ENCODE measurements at places on chromosomes 1 and 21. TPM values are rescaled to one million over a fixed set of nuclear protein-coding genes. Genes with fewer than 3 reads are reported as not detected.

DNA sequence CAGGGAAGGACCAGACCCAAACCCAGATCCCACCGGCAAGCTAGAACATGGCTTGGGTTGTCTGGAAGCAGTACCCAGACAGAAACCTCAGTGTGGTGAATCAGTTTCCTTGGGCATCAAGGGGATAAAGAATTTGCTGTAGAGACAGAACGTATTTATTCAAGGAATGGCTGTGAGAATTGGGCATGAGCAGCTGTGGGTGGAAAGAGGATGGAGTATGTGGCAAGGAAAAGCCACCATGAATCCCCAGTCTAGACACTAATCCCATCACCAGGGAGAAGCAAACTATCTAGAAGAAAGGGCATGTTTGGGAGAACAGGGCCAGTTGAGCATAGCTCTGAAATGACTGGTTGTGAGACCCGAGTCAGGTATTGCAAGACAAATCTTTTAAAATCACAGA lies 109.2 kb downstream of the TOMM20 start:
- H3K36me3 ChIP-seq: no peaks in the 10 kb centered on the region
- peaks cover 72% of the 10 kb centered on the region for H3K4me1 ChIP-seq
- peak; percentile 62 for DNase-seq
- H3K4me3 ChIP-seq: no peak overlapping the region
- H3K27ac ChIP-seq: peak overlapping the region; percentile 74
- no peaks in the 10 kb centered on the region for H3K27me3 ChIP-seq

The SYCP1 gene
- not detected for total RNA-seq

The CFAP107 gene
- not detected for total RNA-seq

The OVAAL gene
- not detected for total RNA-seq

GRCh38 chr1:179935909-179936496 lies 18.6 kb upstream of the CEP350 start:
- H3K36me3 ChIP-seq: no peaks in the 10 kb centered on the region
- H3K4me1 ChIP-seq: peaks cover 37% of the 10 kb centered on the region
- no peak overlapping the region for H3K4me3 ChIP-seq
- H3K27me3 ChIP-seq: no peaks in the 10 kb centered on the region
- H3K27ac ChIP-seq: peak overlapping the region; percentile 14

- H3K4me3 ChIP-seq: no peak overlapping the region
- H3K4me1 ChIP-seq: peaks cover 8% of the 10 kb centered on the region
- H3K27me3 ChIP-seq: no peaks in the 10 kb centered on the region
- no peak for DNase-seq
These were observed 179.6 kb downstream of the LMO4 start for GRCh38 chr1:87508247-87508787.

DNA sequence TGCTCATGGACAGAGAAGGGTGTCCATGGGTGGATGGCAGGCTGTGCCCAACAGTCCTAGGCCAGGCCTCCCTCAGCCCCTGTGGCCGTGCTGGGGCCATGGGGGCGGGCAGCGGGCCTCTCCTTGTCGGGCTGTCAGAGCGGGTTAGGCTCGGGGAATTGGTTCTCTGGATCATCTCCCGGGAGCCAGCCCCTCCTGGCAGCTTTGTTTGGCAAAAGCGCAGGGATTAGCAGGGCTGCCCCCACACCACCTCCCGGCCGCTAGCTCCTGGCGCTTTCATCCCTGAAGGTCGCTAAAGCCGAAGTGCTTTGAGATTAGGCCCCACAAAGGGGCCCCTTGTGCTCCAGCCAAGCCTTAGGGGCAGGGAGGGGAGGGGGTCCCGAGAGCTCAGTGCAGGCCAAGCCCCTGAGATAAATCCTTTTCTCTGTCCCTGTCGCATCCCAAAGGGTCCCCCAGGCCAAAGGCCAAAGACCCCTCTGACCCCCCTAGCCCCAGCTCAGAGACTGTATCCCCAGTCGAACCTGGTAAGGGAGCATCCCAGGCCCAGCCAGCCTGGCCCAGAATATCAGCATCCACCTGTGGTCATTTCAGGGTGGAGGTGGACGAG lies 9.8 kb upstream of the DMBX1 start:
- H3K4me1 ChIP-seq: no peaks in the 10 kb centered on the region
- H3K27me3 ChIP-seq: peaks cover 40% of the 10 kb centered on the region
- no peak overlapping the region for H3K27ac ChIP-seq
- H3K4me3 ChIP-seq: no peak overlapping the region

DNA sequence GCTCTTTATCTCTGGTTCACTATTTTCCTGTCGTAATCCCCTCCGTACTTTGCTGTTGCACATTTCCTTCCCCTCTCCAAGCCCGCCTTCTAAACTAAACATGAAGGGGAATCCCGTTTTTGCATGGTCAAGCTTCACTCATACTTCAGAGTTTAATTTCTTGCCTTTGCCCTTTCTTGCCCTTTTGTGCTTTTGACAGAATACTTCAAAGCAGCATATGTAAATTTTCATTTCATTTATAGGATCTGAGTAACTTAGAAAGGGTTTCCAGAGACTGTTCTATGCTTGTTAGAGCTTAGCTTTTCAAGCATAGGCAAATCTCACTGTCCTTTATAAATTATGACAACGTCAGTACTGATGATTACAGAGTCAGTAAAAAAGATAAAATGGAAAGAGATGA lies 27.7 kb downstream of the SPATA45 start:
- DNase-seq: no peak
- no peak overlapping the region for H3K4me3 ChIP-seq
- H3K27me3 ChIP-seq: no peaks in the 10 kb centered on the region
- H3K27ac ChIP-seq: no peak overlapping the region
- no peaks in the 10 kb centered on the region for H3K4me1 ChIP-seq

- no peaks in the 10 kb centered on the region for H3K27me3 ChIP-seq
- H3K4me3 ChIP-seq: no peak overlapping the region
- DNase-seq: no peak
- peaks cover 2% of the 10 kb centered on the region for H3K36me3 ChIP-seq
- no peak overlapping the region for H3K27ac ChIP-seq
These were observed 28.4 kb downstream of the SLC27A3 start for GRCh38 chr1:153803470-153804056.

DNA sequence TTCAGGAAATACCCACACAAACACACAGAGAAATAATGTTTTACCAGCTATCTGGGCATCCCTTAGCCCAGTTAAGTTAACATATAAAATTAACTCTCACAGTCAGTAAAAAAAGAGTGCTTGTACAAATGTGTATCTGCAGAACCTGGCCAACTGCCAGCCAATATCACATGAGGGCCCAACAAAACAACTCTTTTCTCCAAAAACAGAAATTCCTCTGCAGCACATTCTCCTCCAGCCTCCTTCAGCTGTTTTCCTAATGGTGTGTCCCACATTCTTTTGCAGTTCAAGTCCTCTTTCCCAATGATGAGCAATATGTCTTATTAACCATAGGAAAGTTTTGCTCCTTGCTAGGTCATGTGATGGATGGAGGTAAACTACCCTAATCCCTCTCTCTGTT lies 75.5 kb downstream of the LRRC7 start:
- no peak overlapping the region for H3K4me3 ChIP-seq
- DNase-seq: no peak
- no peaks in the 10 kb centered on the region for H3K36me3 ChIP-seq
- H3K4me1 ChIP-seq: peaks cover 1% of the 10 kb centered on the region
- H3K27me3 ChIP-seq: no peaks in the 10 kb centered on the region

GRCh38 chr1:9004031-9004699 lies 22.1 kb downstream of the SLC2A7 start:
- H3K4me3 ChIP-seq: no peak overlapping the region
- H3K27ac ChIP-seq: no peak overlapping the region
- 0 out of 2 replicates have a peak, but pooled peaks cover 3% of the 10 kb centered on the region for H3K27me3 ChIP-seq
- H3K36me3 ChIP-seq: no peaks in the 10 kb centered on the region

The DPT gene
- not detected for total RNA-seq

- no peak overlapping the region for H3K4me3 ChIP-seq
- no peaks in the 10 kb centered on the region for H3K36me3 ChIP-seq
- no peaks in the 10 kb centered on the region for H3K27me3 ChIP-seq
- no peak overlapping the region for H3K27ac ChIP-seq
- DNase-seq: no peak
These were observed 129.6 kb downstream of the LRRC40 start for GRCh38 chr1:70075761-70076160.

DNA sequence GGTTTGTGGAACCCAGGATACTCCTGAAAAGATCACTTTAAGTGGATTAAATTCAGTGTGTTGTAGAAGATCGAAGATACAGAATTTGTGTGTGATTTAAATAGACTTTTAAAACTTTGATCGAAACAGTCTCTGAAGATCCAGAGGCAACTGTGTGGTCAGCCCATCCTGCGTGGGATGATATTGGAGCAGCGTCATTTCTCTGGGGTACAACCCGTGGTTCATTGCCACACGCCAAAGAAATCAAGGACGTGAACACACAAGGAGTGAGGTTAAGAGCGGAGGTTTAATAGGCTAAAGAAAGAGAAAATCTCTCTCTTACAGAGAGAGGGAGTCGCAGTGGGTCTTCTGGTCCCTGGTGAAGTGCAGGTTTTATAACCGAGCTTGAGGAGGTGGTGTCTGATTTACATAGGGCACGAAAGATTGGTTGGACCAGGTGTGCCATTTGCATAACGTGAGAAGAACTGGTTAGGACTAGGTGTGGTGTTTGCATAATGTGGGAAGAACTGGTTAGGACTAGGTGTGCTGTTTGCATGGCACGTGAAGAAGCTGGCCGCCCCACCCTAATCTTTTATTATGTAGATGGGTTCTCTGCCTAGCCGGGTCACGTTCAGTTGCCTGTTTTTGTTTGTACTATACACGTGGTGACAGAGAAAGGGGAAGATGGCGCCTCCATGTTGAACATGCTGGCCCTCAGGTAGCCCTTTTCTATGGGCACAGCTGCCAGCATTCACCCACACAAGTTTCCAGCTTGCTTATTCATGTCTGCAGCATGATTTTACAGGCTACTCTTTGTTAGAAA lies 82.3 kb downstream of the ADSS2 start:
- no peak overlapping the region for H3K27ac ChIP-seq
- no peak for DNase-seq
- no peaks in the 10 kb centered on the region for H3K27me3 ChIP-seq
- no peak overlapping the region for H3K4me3 ChIP-seq

GRCh38 chr1:222987674-222988076 lies 155.4 kb downstream of the TLR5 start:
- no peaks in the 10 kb centered on the region for H3K27me3 ChIP-seq
- H3K27ac ChIP-seq: no peak overlapping the region
- no peaks in the 10 kb centered on the region for H3K4me1 ChIP-seq
- no peak for DNase-seq

GRCh38 chr1:80566867-80567266 lies 1233.9 kb upstream of the ADGRL2 start:
- H3K36me3 ChIP-seq: no peaks in the 10 kb centered on the region
- no peak overlapping the region for H3K4me3 ChIP-seq
- H3K27me3 ChIP-seq: no peaks in the 10 kb centered on the region
- no peak overlapping the region for H3K27ac ChIP-seq

- peak overlapping the region; percentile 29 for H3K27ac ChIP-seq
- H3K4me3 ChIP-seq: no peak overlapping the region
- no peaks in the 10 kb centered on the region for H3K27me3 ChIP-seq
- peaks cover 13% of the 10 kb centered on the region for H3K4me1 ChIP-seq
- DNase-seq: peak; percentile 17
- peaks cover 85% of the 10 kb centered on the region for H3K36me3 ChIP-seq
These were observed 43.1 kb downstream of the TP53BP2 start for GRCh38 chr1:223802602-223803001.

The SERPINC1 gene
- total RNA-seq: 0.22 TPM

The NHLH1 gene
- total RNA-seq: 1.4 TPM

The PTTG1IP gene
- total RNA-seq: 195 TPM

DNA sequence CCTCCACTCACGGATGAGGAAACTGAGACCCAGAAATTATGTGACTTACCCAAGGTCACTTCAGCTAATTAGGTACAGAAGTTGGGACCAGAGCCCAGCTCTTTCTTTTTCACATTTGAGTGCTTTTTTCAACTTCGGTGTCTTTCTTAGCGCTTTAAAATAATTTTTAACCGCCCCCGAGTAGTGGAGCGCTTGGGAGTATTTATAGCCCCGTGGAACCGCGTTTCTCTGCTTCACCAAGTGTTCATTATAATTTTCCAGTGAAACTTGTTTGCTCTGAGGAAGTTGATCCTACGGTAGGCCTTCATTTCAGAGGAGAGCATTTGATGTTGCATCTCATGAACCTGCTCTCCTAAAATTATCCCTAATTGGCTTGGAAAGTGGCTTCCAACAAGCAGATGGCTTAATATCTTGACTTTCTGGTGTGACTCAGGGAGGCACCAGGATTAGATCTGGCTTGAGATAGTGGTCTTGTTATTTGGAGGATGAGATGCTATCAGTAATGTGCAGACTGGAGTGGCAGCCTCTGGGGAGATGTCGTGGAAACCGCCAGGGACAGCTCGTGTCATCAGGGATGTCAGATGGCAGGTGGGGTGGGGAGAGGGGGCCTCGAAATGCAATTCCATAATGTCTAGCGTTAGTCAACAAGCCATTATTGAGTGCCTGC lies 321.3 kb downstream of the CAMTA1 start:
- H3K4me1 ChIP-seq: no peaks in the 10 kb centered on the region
- H3K27me3 ChIP-seq: peaks cover 12% of the 10 kb centered on the region
- H3K36me3 ChIP-seq: no peaks in the 10 kb centered on the region
- no peak overlapping the region for H3K4me3 ChIP-seq
- DNase-seq: peak; percentile 17

DNA sequence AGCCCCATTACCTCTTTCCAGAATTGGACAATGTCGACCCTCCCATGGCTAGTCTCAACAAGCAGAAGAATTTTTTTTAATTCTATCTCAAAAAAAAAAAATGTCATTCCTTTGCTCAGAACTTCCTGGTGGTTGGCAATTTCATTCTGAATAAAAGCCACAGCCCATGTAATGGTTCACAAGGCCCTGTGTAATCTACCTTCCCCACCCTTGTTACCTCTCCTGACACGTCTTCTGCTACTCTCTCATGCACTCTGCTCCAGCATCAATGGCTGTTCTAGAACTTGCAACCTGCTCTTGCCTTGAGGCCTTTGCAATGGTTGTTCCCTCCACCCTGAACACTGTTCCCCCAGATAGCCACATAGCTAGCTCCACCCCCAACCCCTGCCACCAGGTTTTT lies 25.4 kb downstream of the NUAK2 start:
- no peak overlapping the region for H3K27ac ChIP-seq
- DNase-seq: no peak
- peaks cover 57% of the 10 kb centered on the region for H3K4me1 ChIP-seq
- H3K4me3 ChIP-seq: no peak overlapping the region
- no peaks in the 10 kb centered on the region for H3K27me3 ChIP-seq
- H3K36me3 ChIP-seq: no peaks in the 10 kb centered on the region

- no peaks in the 10 kb centered on the region for H3K36me3 ChIP-seq
- no peaks in the 10 kb centered on the region for H3K27me3 ChIP-seq
- peak within 1 kb of the TSS; percentile 60 for H3K27ac ChIP-seq
- H3K4me3 ChIP-seq: peak within 1 kb of the TSS; percentile 78
- DNase-seq: peak; percentile 84
These were observed at the start of gene TMEM51 for GRCh38 chr1:15153184-15153841. Gene TMEM51, plus strand, starts transcription at chr1:15153747. Its CDS starts 61,341 bp downstream, at chr1:15215088.

DNA sequence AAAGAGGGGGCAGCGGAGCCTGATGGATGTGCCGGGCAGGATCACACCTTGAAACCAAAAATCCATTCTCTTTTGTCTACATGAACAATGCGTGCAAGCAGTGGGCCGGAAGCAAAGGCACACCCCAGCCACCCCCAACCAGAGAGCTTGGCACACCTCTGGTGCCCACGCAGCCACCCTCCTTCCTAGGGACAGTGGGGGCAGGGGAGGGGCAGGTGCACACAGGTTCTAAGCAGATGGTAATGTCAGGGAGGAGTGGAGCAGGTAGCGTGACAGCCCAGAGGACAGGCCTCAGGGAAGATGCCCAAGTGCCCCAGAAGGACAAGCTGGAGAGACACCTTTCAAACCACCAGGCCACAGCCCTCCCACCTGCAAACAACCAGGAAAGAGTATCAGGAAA lies 36.5 kb downstream of the SYF2 start:
- DNase-seq: no peak
- H3K4me3 ChIP-seq: no peak overlapping the region
- no peak overlapping the region for H3K27ac ChIP-seq
- H3K36me3 ChIP-seq: no peaks in the 10 kb centered on the region
